Fibroblast of skin of left biceps (primary cell): ENCODE measurements at places on chromosomes 11 and 22.

DNA sequence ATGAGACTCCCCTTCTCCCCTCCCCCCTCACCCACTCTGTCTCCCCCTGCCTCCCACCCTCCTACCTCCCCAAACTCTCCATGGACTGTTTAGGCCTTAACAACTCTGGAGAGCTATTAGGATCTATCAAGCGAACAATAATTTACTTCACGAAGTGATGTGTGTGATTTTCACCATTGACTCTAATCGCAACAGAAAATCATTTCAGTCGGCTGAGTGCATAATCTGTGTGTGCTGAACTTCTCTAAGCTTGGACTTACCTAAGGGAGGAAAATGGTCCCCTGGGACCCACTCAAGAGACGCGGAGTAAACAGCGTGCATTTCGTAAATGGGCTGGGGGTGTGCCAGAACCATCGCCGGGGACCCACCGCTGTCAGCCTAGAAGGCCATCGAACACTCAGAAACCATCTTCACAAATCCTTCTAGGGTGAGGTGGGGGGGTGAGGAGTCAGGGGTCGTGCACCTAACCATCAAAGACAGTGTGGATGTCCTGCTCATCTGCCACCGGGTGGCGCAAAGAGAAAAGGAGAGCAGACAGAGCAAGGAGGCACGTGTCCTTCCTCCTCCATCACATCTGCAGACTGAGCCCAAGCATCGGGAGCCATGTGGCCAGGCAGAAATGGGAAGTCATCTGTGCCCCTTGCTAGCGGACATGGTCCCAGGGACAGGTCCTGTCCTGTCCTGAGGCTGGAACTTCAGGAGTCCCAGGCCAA lies 62.1 kb upstream of the NUP50 start:
- no peak for DNase-seq

- no peak for DNase-seq
Measured at GRCh38 chr11:101442171-101442570, 141.6 kb downstream of the TRPC6 start.

- DNase-seq = no peak
Measured at GRCh38 chr11:93613231-93613831, 48.2 kb upstream of the CEP295 start.

DNA sequence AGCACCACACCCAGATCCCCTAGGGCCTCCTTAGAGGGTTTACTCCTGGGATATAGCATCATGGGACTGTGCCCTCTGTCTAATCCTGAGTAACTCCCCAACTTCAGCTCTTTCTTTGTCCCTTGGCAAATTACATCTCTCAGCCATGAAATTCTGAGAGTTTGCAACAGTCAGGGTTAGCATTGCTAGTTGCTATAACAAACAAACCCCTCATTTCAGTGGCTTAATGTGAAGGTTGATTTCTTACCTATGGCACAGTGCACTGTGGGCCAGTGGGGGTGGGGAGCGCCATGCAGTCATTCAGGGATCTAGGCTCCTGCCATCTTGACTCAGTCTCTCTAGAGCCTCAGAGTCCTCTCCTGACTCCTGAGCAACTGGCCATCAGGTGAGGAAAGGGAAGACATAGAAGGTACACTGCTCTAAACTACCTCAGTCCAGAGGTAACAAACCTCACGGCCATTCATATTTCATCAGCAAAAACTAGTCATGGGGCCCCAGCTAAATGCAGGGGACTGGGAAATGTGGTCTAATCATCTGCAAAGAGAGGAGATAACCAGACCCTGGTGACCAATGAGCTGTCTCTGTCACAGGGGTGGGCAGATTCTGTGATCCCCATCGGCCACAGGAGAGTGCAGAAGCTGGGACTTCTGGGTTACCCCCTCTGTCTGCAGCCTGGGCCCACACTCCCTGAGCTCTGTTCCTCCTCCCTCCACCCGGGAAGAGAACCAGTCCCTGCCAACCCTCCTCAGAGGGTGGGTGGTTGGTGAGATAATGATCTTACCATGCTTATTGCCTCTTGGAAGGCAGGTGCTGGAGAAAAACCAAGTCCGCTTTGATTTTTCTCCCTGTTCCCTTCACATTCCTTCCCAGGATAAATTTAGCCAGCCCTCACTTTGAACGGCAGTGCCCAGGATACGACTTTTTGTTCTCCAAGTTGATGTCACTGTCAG lies 17.5 kb downstream of the PRG3 start:
- no peak for DNase-seq

DNA sequence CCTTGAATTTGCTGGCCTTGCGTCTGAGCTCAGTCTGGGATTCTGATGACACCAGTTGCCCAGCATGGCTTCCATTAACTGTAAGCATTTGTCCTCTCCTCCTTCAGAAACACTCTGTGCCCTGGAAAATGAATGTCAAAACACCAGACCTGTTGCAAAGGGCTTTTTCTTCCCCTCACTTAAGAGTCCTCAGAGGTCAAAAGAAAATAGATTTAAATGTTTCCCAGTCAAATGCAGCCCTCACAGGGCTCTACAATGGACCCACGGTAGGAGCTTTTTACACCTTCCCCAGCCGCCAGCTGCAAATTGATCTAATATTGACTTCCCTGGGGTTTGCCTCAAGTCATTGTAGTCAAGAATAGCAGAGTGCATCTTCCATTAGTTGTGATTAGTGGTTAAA lies 332.2 kb downstream of the INSC start:
- DNase-seq = no peak

- no peak for DNase-seq
Measured at GRCh38 chr11:68855205-68855981, 13.7 kb upstream of the CPT1A start.

- no peak for DNase-seq
Measured at GRCh38 chr11:125570952-125571351, 1.7 kb downstream of the EI24 start.

DNA sequence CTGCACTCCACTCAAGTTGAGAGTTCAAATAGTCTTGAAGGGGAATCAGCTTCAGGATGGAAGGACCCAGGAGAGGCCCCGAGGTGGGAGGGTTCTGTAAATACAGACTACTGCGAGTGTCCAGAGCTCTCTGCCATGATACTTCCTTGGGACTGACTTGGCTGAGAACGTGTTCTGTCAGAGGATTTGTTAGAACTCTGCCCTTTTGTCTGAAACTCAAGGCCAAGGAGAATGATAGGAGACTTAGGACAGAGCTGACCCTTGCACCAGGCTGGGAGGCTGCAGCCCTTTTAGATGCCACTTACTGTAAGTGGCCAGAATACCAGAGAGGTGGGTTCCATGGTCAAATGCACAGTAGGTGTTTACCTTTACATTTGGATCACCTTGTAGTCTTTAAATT lies 2.9 kb upstream of the ATF4 start:
- DNase-seq = no peak

GRCh38 chr11:101269990-101270660 lies 140.5 kb upstream of the PGR start:
- DNase-seq = no peak
